ENCODE measurements at places on chromosomes 11 and 22.

- peak; percentile 99 for DNase-seq
Observed at GRCh38 chr22:17266251-17266971, 47.2 kb upstream of the ADA2 start.

DNA sequence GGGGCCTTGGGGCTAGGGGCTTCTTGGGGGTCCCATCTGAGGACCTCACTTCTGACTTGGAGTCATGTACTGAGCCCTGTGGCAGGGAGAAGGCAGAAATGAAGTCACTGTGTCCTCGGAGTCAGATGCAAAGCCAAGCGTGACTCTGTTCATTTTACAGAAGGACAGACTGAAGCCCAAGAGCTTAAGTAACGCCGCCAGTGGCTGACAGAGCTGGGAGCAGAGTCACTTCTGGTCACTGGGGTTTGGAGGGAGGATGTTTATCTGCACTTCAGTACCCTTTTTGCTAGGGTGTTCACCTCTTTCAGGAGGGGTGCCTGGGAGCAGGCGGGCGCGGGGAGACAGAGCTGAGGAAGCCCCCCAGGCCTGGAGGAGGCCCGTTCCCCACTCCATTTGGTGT lies 10.7 kb downstream of the CD6 start:
- DNase-seq = no peak

DNA sequence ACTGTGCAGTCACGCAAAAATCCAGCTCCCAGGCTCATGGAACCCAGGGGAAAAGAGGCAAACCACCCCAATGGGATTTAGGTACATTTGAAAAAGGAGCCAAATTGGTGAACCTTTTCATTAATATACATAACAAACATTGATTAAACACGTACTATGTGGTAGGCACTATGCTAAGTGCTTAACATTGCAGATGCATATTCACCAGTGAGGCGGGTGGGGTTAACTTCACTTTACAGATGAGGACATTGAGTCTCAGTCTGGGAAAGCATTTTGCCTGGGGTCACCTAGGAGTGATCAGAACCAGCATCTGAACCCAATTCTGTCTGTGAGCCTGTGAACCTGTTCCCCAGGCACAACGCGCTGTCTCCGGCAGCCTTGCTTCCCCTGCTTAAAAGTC lies 146.3 kb downstream of the COMMD9 start:
- DNase-seq = no peak

DNA sequence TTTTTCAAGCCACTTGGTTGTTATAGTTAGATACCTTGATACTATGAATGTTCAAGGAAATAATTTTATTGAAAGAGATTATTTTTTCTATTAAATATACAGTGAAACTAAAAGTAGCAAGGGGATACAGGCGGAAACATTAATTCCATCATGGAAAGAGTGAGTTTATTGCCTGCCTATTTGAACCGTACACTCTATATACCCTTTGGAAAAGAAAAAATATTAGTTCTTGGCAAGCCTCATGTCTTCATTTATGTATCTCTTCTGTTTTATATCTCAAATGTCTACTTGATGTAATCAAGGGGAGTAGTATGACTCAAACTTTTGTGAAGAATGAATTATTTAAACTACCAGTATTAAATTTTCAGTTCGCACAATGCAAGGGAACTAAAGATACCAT lies 54.0 kb downstream of the GAS2 start:
- DNase-seq = no peak

DNA sequence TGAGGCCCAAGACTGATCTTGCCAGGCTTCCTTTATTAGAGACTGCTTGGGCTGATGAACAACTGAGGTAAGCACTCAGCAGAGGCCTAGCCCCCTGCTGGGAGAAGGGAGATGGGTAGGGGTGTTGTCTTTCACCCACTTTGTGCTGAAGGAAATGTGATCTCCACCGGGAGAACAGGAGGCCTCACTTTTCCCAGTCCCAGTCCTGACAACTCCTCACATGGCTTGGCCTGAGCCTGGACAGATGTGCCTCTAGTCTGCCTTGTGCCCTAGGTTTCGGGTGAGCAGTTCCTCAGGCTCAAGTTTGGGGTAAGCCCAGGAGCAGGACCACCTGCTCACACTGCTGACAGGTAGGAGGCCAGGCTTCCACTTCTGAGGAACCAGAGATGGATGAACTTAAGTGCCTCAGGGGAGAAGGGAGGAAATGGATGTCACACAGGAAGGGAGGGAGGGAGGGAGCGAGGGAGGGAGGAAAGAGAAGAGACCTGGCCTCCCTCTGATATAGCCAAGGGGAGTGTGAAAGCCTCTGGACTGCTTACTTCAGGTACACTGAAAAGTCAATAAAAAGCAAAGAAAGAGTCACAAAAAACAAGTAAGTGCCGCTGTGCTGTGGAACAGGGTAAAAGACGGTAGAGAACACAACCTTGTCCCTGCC lies 8.1 kb downstream of the CLPB start:
- DNase-seq = peak; percentile 49

- DNase-seq = no peak
Observed at GRCh38 chr11:3123761-3124733, 41.1 kb downstream of the OSBPL5 start.

DNA sequence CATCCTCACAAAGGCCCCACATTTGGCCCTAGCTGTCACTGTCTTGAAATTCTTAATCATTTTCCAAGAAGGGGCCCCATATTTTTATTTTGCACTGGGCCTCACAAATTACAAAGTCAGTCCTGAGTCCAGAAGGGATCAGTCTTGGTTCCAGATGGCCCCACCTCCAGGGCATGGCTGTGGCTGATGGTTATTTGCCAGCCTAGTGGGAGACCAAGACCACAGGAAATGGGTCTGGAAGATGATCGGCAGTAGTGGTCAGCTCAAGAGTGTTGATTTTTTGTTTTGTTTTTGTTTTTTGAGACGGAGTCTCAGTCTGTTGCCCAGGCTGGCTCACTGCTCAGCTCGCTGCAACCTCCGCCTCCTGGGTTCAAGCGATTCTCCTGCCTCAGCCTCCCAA lies 47.1 kb upstream of the EMID1 start:
- DNase-seq = no peak

DNA sequence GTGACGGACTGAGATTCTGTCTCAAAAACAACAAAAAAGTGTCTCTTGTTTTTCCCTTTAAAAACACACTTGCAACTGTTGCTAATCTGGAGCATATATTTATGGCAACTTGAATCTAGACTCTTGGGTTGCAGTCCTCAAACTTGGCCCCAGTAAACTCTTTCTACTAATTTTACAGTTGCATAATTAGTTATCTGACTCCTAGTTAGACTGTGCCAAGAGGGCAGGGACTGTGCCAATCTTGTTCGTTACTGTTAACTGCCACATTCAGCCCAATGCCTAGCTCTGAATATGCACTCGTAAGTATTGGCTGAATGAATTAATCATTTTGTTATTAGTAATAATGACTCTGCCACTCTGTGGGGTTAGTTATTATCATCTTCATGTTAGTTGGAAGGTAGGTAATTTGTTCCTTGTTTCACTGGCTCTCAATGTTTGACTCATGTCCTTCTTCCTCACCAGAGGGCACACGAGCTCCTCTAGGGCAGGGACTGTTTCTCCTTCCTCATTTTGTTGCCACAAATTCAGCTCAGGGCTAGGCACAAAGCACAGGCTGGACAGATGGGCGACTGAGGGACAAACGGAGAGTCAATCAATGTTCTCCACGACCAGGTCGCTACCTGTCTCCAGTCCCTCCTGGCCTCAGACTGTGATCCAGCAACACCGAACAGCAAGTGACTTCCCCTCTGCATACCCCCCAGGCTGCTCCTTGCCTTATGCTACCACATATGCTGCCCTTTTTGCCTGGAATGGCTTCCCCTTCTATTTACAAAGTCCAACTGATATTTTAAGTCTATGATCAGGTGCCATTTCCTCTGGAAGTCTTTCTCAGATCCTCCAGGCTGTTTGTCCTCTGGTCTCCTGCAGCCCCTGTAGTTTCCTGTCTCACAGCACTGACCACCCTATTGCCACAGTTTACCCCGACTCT lies 9.0 kb downstream of the CLPB start:
- no peak for DNase-seq

- DNase-seq = no peak
Observed at GRCh38 chr22:44193535-44193891, 12.8 kb downstream of the PARVG start.

- DNase-seq = no peak
Observed at GRCh38 chr11:116037861-116038260, 533.6 kb upstream of the CADM1 start.

DNA sequence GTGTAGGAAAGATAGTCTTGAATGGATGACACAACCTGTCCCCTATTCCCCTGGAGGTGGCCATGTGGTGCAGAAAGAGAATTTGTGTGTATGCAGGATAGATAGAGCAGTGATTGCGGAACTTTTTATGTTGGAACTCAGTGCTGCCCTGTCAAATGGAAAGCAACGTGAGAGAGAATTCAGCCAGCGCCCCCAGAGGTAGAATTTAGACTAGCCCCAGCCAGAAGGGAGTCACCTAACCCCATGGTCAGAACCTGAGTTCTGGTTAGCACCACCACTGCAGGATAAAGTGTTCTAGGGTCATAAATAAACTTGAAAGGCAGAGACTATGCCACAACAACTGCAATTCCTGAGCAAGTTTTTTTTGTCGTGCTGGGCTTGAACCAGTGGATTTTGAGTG lies 152.9 kb upstream of the GRIA4 start:
- no peak for DNase-seq

DNA sequence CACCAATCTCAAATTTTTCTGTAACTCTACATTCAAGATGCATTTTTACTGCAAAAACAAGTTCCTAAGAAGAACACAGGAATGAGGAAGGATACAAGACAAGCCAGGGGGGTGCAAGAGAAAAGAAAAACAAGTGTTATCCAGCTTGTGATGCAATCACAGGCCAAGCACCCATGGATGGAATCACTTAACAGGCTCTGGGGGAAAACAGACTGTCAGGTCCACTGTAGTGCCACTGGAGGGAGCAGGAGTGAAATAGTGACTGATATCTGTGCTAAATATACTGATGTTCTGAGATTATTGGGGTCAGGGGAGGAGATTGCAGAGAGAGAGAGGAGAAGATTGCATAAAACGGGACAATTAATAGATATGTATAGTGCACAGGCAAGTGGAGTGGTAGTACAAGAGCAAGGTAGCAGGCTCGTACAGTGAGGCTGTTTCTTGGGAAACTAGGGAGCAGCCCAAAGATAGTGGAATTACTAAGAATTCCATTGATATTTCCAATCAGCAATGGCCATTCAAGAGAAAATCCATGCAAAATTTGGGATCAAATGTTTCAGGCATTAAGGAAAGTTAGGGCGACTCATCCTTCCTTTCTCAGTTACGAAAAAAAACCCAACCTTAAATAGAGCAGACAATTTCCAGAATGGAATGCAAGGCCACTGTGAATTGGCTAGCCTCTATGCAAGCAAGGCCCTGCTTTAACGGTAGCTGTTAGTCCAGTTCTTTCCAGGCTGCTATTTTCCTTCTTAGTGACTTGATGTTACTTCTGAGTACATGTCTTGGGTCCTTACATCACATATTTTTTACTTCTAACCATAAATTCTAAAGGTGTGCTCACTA lies 52.2 kb upstream of the CEP126 start:
- DNase-seq = no peak

GRCh38 chr11:85137597-85137996 lies 489.5 kb downstream of the DLG2 start:
- DNase-seq = no peak

DNA sequence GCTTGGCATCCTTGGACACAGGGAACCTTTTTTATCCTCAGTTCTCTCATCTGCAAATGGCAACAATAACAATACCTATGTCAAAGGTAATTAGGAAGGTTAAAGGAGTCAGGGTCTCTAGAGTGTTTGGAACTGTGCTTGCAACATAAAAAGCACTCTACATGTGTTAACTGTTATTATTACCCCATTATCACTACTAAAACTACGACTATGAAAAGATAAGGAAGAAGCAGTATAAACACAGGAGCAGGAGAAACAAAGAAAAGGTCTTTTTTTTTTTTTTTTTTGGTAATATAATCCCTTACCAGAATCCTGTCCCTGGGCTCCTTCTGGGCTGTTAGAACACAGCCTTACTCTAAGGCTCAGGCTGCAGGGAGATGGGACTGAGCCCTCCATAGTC lies 348.2 kb downstream of the CADM1 start:
- DNase-seq = no peak

GRCh38 chr11:10095412-10096208 lies 198.4 kb downstream of the SBF2 start:
- DNase-seq = no peak

DNA sequence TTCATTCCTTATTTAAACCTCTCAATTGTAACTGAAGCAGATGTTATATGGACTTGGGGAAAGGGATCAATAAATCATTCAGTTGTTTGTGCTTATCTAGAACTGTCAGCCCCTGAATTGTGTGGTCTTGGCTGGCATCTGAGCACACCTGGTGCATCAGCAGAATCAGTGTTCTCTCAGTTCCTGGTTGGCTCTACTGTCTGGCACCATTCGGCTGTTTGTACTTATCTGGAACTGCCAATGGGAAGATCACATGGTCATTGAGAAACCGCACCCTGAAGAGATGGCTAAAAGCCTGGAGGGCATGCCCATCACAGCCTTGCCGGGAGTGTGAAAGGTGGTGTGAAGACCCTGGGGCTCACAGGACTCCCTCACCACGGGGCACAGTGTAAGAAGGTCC lies 37.1 kb upstream of the EHF start:
- no peak for DNase-seq

DNA sequence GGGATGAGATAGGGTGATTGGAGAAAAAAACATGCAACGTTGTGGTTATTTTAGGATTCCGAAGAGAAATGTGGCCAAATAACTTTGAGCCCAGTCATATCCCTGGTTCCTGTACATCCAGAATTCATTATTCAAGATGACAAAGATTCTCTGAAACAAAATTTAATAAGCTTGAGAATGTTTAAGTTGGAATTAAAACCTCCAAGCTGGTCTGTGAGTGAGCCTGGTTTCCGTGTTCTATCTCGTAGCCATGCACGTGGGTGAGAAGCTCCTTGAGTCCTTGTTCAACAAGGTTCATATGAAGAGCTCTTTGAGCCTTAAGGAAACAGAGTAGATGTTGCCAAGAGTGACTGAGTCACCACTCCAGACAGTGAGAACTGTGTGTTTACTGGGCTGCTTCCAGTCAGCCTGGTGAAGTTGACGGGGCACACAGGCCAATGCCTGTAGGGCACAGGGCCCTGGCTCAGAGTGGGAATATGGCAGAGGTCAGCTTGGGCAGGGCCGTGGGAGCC lies 206.5 kb downstream of the NAV2 start:
- no peak for DNase-seq

- no peak for DNase-seq
Observed at GRCh38 chr11:64222651-64223000, 3.4 kb downstream of the TRPT1 start.

DNA sequence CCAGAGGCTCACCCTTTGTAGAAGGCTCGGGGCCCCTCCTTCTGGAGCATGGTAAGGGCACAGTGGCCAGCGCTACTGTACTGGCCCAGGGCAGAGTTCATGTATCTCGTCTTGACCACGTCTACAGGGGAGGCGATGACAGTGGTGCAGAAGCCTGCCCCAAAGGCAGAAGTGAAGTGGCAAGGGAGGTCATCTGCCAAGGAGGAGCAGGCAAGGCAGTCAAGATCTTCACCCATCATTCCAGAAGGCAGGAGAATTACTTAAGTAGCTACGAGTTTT lies 7.2 kb downstream of the UCP2 start:
- no peak for DNase-seq
